ENCODE measurements at places on chromosomes 2 and 18.
A peak's percentile ranks its signal among the peaks of the same experiment; 100 is the strongest.

DNA sequence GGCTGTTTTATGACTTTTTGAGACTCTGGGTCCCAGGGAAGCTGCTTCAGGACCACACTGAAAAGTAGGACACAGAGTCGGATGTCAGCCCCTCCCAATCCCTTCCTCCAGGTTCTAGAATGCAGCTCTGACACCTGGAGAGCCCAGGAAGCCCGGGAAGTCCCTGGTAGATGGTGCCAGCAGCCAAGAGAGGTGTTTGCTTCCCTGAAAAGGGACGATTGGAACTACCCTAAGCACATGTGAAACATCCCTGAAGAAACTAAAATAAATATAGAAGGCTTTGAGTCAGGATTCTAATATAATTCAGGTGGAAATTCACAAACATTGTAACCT lies 163.2 kb upstream of the CYRIA start:
- DNase-seq, result no peak

- DNase-seq, result no peak
Observed at GRCh38 chr18:57789759-57790158, 13.4 kb downstream of the ATP8B1 start.

DNA sequence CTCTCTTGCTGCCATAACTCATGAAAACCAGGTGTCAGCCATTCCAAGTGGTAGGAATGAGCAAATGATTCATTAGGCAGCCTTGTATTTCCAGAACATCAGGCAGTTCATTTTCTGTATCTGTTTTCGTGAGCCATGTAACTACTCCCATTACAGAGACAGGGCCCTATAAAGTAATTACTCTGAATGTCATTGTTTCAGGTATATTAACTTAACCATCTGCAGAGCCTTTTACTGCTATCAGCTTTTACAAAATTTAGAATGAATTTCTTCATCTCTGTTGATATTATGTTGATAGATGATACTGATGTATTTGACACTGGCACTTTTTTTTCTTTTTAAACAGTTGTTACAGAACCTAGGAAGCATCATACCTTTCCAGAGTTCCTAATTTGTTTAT lies 69.9 kb downstream of the MGAT5 start:
- no peak for DNase-seq

DNA sequence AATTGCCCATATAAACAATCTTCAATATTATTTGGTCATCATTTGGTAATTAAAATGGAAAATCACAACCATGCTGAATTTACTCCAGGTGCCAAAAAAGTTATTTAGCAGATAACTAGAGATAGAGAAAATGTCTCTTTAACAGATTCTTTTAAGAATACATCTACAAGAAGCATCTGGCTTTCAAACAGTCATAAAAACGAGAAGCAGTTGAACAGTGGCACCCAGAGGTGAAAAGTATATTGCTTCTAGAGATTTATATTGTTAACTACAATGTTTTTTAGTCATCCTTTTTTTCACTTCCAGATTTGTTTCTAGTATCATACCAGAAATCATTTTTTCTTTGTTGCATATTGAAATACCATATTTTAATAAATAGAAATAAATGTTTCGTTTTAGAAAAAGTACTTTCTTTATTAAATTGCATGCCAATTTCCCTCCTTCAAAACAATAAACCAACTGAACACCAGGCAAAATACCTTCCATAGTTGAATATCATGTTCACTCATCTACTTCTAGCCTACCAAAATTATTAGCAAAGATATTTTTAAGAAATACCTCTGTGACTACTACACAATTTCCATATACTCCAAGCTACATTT lies 65.4 kb upstream of the HNRNPA3 start:
- no peak for DNase-seq

GRCh38 chr2:26529406-26530239 lies 51.7 kb upstream of the OTOF start:
- DNase-seq, result no peak

DNA sequence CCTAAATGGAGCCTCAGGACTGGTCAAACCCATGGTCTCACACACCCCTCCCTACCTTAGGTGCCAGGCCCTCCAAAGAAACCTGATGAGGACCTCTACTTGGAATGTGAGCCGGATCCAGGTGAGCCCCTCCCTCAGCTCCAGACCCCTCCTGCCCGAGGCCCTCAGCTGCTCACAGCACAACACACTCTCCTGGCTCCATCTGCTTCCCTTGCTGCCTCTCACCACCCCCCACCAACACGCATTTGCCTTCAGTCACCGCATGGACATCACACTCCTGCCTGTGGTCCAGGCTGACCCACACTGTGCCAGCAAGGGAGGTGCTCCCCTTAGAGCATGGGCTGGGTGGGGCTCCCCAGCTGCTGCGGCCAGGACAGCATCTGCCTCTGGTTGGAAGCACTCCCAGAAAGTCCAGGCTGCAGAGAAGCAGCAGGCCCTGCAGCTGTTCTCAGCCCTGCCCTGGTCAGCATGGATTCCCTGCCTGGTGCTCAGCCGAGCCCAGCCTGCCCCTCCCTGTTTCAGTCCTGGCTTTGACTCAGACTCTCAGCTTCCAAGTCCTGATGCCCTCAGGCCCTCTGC lies 15.1 kb downstream of the SH2D6 start:
- DNase-seq, result peak; percentile 91

- no peak for DNase-seq
Observed at GRCh38 chr18:49059028-49059834, 108.5 kb upstream of the SMAD7 start.

DNA sequence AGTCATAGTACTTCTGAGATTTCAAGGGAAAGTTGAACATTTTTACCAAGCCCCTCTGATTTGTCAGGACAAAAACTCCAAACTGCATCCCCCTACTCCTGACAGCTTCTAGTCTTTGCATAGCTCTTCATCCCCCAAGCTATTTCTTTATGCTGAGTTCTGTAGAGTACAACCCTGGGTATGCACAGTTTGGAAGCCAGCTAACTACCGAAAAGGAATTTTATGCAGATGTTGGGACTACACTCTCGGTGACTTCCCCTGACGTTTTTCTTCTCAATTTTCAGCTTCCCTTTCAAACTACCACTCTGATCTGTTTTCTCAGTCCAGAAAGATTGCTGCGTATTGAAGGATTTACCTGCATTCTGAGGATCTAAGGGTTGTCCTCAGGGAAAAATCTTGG lies 1060.2 kb upstream of the ACVR2A start:
- no peak for DNase-seq

DNA sequence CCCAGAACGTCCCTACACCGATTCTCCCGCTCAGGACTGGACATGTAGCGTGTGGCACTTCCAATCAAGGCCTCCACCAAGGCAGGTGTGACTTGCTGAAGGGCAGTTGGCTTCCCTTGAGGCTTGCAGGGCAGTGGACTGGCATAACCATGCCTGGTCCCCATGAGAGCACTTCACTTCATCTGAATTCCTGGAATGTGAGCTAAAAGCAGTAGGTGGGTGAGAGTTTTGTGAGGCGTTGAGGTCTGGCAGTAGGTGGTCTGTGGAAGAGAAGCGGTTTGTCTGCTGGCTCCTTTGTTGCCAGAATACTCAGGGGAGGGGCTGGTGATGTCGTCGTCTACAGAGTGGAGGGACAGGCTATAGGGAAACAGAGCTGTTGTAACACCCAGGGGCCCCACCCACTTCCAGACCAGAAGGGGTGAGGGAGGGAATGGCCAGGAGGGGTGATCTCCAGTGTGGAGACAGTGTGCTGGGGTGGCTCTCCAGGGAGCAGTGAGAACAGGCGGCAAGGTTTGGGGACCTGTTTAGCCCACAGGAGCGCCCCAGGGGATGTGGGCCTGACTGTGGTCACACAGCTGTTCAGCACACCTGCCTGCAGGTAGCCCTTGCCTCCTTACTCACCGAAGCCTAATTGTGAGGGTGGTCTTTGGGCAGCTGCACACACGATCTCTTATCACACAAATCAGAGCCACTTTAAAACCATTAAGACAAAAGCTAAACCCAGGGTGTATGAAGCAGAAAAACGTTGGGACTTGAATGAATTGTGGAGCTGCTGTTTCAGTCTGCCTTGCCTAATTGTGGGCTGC lies 21.5 kb upstream of the ALKAL2 start:
- no peak for DNase-seq

GRCh38 chr2:85423525-85423924 lies 5.0 kb downstream of the SH2D6 start:
- DNase-seq, result no peak

GRCh38 chr18:46484971-46485370 lies 172.0 kb downstream of the LOXHD1 start:
- no peak for DNase-seq

GRCh38 chr18:48106976-48107781 lies 176.7 kb upstream of the SMAD2 start:
- DNase-seq, result no peak

DNA sequence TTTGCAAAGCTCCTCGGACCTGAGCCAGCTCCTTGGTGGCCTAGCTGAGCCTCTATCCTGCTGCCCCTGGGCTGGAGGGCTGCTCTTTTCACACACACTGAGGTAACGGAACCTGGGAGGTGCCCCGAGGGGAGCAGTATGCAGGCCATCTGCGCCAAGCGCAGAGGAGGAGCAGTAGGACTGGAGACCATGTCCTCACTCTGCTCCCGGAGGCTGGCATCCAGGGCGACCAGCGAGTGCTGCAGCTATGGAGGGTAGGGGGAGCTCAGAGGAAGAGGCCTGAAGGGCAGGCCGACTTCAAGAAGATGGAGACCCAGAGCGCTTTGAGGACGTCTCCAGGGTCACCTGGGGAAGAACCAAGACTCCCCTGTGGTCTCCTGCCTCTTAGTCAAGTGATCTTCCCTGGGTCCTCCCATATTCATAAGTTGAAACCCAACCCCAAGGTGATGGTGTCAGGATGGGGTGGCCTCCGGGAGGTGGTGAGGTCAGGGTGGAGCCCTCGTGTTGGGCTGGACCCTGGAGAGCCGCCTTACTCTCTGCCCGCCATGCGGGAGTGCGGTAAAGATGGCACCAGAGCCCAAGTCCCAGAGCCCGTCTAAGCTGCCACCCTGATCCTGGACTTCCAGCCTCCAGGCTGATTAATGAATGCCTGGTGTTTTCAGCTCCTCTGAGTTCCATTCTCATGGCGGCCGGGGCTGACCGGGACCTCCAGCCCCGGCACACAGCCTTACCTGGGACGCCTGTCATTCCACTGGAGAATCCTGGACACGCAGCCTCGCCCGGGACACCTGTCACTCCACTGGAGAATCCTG lies 160.7 kb downstream of the NDUFA10 start:
- no peak for DNase-seq

DNA sequence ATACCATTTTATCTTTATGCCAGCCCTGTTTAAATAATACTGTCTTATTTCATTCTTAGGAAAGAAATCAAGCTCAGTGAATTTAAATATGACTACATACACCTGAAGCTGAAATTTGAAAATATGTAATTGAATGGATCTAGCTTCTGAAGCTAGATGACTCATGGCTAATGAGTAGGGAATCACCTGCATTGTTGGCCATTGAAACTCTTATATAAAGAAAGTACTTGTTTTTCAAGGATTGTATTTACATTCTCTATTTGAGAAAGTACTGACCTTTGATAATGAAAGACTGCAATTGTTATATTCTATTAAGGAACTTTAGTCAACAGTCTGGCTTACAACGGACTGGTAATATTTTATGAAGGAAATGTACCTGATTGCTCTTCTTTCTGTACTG lies 346.7 kb upstream of the LRATD1 start:
- no peak for DNase-seq

DNA sequence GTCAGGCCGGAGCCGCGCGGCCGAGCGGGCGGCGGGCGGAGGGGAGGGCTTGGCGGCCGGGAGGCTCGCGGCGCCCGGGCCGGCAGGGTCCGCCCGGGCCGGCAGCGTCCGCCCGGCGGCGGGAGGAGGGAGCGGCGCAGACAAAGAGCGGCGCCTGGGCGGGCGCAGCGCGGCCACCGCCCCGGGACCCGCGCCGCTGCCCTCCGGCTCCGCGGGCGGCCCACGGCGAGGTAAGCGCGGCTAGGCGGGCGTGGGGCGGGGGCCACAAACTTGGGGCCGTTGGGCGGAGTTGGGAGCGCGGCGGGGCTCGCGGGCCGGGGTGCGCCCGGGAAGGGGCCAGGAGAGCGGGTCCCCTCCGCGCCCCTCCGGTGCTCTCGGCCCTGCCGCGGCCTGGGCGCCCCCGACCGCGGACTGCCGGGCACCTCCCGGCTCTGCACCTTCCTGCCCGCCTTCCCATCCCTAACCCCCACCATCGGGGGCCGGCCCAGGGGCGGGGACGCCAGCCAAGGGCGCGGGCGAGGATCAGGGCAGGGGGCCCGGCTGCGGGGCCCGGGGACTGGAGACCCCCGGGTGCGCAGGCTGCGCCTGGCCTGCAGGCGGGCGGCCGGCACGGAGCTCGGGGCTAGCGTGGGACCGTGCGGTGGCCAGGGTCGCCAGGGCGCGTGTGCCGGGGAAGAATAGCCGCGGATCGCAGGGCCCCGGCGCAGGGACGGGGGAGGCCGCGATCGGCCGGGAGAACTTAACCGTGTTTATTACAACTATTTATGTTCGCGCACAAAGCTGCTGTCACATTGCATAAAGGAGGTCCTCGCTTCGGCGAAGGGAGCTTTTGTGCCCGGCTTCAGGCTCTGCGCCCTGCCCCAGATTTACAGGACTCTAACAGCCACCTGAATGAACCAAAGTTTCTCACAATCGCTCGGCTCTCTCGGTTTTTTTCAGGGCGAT lies at the start of gene NCK2:
Gene NCK2 (plus strand): TSS at position 4 of the 945 bp plus-strand sequence. CDS start 110,152 bp downstream, outside the sequence.
- no peak for DNase-seq

DNA sequence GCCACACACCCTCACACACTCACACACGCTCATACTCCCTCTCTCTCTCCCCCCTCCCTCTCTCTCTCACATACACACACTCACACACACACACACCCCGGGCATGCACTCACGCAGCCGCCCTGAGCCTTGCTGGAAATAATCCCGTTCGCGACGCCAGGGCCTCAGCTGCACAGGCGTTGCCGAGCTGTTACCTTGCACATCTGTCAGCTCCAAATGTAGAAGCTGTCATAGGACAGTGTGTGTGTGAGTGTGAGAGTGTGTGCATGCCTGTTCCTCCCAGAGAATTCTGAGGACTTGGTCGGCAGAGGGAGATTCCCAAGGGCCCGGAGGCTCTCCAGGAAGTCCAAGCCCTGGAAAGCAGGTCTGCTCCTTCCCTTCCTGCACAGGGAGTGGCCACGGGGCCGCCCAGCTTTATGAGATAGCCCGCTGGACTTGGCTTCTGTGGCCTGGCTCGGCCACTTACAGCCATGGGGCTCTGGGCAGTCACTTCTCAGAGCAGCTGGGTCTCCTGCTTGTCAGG lies 8.6 kb downstream of the SPR start:
- DNase-seq, result peak; percentile 24

DNA sequence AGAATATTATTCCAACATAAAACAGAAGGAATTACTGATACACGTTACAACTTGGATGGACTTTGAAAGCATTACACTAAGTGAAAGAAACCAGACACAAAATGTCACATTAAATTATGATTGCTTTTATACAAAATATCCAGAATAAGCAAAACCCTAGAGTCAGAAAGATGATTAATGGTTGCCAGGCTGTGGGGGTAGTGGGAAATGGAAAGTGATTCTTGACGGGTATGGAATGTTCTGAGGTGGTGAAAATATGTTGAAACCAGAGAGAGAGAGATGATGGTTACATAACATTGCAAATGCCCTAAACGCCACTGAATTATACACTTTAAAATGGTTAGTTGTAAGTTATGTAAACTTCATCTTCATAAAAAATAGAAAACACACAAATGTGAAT lies 1057.2 kb upstream of the TMEFF2 start:
- no peak for DNase-seq

- DNase-seq, result no peak
Observed at GRCh38 chr2:44598330-44599119, 236.8 kb downstream of the CAMKMT start.

GRCh38 chr2:46954951-46955571 lies 39.5 kb upstream of the MCFD2 start:
- DNase-seq, result no peak

All from nucleus accumbens (tissue), 56 donors.